Activated T-helper 1 cell treated with anti-CD3 and anti-CD28 coated beads, Interleukin-12 subunit alpha, Interleukin-12 subunit beta, Interleukin-2, Interleukin-4 antibody, amounts not matched to agents 30 ng/mL and 10 ng/mL and 1 ng/mL, durations not matched to agents 14 hours and 24 hours and 36 hours (primary cell): ENCODE measurements at places on chromosomes 11 and 22.

- no peak overlapping the region for H3K4me3 ChIP-seq
- DNase-seq, result no peak
- H3K36me3 ChIP-seq, result no peaks in the 10 kb centered on the region
- peaks cover 10% of the 10 kb centered on the region for H3K27me3 ChIP-seq
- H3K27ac ChIP-seq, result no peak overlapping the region
These were observed 115.4 kb upstream of the SEZ6L start for GRCh38 chr22:26053737-26054316.

DNA sequence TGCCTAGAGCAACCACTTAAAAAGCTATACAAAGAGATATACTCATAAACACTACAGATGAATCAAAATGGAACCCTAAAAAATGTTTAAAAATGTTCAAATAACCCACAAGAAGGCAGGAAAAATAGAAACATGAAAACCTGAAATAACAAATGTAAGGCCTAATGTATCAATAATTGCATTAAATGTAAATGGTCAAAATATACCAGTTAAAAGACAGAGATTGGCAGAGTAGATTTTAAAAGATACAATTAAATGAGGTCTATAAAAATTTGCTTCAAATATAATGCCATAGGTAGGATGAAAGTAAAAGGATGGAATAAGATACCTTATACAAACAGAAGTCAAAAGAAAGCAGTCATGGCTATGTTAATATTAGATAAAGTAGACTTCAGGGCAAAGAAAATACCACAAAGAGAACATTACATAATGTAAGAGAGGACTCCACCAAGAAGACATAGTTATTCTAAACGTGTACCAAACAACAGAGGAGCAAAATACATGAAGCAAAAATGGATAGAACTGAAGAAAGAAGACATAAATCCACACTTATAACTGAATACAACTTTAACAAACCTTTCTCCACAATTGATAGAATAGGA lies 25.2 kb downstream of the SHANK2 start:
- no peaks in the 10 kb centered on the region for H3K27me3 ChIP-seq
- H3K36me3 ChIP-seq, result no peaks in the 10 kb centered on the region
- no peak for DNase-seq
- no peaks in the 10 kb centered on the region for H3K4me1 ChIP-seq

GRCh38 chr11:27718346-27718862 lies 18.1 kb upstream of the BDNF start:
- no peak overlapping the region for H3K4me3 ChIP-seq
- peaks cover 43% of the 10 kb centered on the region for H3K27me3 ChIP-seq
- H3K36me3 ChIP-seq, result no peaks in the 10 kb centered on the region
- no peak for DNase-seq

GRCh38 chr11:28110821-28111200 lies 2.6 kb downstream of the METTL15 start:
- peak overlapping the region; percentile 97 for H3K4me3 ChIP-seq
- no peak for DNase-seq
- H3K4me1 ChIP-seq, result peaks cover 49% of the 10 kb centered on the region
- H3K27ac ChIP-seq, result peak overlapping the region; percentile 97

DNA sequence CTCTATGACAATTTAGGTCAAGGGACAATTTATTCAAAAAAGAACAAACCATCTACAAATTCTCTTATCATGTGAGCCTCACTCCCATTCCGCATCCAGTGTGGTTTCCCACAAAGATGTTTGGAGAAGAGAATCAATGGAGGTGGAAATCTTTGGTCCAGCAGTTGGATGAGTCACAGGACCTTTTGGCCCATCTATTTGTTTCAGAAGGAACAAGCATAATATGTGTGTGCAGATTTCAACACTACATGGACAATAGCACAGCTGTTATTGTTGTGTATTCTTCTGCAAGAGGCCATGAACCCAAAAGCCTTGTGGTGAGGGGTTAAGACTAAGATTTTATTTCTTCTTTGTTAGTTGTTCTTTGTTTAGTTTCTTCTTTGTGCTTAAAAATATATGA lies 61.6 kb downstream of the OR10A6 start:
- no peaks in the 10 kb centered on the region for H3K27me3 ChIP-seq
- no peak overlapping the region for H3K27ac ChIP-seq
- no peak for DNase-seq

DNA sequence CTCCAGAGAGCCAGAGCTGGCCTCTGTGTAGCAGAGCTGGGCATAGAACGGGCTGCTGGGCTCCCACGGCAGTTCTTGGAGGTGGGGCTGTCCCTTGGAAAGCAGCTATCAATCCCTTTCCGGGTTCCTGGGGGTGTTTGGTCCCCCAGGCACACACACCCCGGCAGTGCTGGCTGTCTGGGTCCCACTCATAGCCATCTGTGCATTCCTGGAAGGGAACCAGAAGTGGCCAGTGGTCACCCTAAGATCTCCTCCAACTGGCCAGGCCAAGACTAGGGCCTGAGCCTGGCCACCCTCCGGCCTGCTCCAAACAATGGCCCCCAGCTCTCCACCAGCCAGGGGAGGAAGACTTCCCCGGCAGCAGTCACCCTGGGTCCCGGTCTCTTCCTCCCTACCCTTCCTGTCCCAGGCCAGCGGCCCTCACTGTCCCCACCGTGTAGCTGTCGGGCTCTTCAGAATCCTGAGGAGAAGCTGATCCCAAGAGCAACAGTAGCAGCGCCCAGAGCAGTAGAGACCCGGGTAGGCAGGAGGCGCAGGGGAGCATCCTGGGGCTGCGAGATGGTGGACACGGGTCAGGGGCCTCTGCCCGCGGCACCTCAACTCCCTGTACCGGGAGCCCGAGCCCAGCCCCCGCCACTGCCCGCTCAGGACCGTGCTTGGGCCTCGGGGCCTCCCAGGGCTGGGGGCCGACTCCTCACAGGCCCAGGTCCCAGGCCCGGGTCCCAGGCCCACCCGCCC lies 620 bp downstream of the EFEMP2 start:
- H3K36me3 ChIP-seq, result peaks cover 4% of the 10 kb centered on the region
- DNase-seq, result no peak
- H3K27ac ChIP-seq, result no peak overlapping the region

DNA sequence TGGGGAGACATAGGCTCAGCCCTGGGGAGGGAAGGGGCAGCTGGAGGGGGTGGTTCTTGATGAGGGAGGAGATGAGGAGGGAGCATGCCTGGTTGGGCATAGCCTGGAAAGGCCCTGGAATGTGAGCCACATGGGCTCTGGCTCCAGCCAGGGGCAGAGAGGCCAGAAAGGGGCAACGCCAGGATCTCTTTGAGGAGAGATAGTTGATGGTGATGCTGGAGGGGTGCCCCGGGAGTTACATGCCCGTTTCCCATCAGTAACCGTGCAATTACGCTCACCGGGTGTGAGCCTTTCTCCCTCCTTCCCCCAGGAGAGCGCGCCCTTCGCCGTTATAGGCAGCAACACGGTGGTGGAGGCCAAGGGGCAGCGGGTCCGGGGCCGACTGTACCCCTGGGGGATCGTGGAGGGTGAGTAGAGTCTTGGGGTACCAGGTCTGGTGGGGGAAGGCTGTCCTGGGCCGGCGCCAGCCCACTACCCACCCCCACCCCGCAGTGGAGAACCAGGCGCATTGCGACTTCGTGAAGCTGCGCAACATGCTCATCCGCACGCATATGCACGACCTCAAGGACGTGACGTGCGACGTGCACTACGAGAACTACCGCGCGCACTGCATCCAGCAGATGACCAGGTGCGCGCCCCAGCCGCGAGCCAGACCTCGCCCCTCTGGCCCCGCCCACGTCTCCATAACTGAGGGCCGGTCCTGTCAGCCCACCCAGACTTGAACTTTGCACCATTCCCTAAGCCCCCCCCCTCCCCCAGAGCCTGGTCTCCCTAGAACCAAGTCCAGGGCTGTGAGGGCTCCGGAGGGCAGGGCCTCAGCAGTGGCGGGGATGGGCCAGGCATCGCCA lies 1.8 kb upstream of the GP1BB start:
- H3K27ac ChIP-seq, result no peak overlapping the region
- H3K36me3 ChIP-seq, result no peaks in the 10 kb centered on the region
- no peak for DNase-seq
- H3K27me3 ChIP-seq, result peaks cover 47% of the 10 kb centered on the region

DNA sequence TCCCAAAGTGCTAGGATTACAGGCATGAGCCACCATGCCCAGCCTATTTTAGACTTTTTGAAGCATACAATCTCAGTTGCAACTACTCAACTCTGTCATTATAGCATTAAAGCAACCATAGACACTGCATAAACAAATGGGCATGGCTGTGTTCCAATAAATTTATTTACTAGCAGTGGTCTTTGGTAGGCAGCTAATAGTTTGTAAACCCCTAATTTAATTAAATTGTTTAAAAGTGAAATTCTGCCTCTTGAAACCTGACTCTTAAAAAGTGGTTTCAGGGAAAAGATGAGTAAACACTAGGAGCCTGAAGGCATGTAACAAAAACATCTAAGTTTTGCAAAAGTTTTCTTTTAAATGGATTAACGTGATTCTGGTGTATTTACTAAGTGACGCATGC lies 1364.5 kb downstream of the LRRC4C start:
- H3K27me3 ChIP-seq, result no peaks in the 10 kb centered on the region
- H3K4me1 ChIP-seq, result no peaks in the 10 kb centered on the region
- no peak overlapping the region for H3K4me3 ChIP-seq
- no peaks in the 10 kb centered on the region for H3K36me3 ChIP-seq
- no peak for DNase-seq

DNA sequence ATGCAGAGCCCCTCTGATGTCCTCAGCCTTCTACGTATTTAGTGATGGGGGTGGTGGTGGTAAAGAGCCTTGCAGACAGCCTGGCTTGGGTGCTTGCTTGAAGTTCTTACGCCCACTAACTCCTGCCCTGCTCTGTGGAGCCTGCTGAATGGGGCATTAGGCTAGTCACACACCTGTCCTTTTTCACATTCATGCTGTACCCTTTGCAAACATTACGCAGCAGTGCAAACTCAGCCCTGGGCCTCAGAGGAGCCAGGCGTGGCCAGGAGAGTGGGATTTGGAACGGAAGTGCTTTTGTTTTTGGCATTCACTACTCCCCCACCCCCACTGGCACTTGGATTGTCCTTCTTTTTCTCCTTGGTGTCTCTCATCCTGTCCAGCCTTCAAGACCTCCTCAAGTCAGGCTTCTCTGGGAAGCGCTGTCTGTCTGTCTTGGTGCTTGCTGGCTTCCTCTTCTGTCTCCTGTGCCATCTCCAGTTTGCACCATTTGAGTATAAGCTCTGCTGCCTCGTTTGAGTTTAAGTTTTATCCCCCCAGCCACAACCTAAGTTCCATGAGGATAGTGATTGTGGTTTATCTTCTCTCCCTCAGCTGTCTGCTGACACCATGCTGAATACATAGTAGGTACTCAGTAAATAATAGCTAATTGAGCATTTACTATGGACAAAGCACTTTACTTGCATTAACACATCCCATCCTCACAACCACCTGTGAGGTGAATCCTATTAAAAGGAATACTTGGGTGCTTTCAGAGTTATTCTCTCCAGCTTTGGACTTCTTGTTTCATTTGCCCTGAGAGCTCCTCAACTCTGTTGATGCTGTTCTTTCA lies 26.7 kb downstream of the ZBTB16 start:
- H3K4me3 ChIP-seq, result no peak overlapping the region
- no peak for DNase-seq
- H3K4me1 ChIP-seq, result peaks cover 24% of the 10 kb centered on the region
- H3K27ac ChIP-seq, result no peak overlapping the region

DNA sequence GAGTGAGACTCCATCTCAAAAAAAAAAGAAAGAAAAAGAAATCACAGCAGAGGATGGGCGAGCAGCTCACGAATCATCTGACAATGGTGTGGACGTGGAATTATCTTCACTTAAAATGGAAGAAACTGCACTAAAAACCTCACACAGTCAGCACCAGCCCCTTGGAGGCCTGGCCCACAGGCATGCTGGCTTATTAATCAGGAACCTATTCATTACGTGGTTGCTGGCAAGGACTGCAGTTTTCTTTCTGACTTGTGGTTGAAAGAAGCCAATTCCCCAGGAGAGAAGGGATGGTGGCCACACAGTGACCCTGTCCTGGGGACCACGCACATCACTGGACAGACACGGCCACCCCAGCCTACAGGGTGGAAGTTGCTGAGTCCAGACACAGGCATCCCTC lies 401.1 kb downstream of the CTTN start:
- H3K4me1 ChIP-seq, result no peaks in the 10 kb centered on the region
- H3K4me3 ChIP-seq, result no peak overlapping the region
- no peak for DNase-seq
- no peak overlapping the region for H3K27ac ChIP-seq

- H3K36me3 ChIP-seq, result no peaks in the 10 kb centered on the region
- no peak for DNase-seq
- H3K4me3 ChIP-seq, result no peak overlapping the region
- H3K27ac ChIP-seq, result no peak overlapping the region
These were observed 133.0 kb downstream of the PLEKHA7 start for GRCh38 chr11:16881074-16881709.

GRCh38 chr11:1748636-1749394 lies 1.6 kb downstream of the IFITM10 start:
- no peak overlapping the region for H3K27ac ChIP-seq
- H3K27me3 ChIP-seq, result peaks cover 12% of the 10 kb centered on the region
- peaks cover 10% of the 10 kb centered on the region for H3K4me1 ChIP-seq
- H3K36me3 ChIP-seq, result peaks cover 8% of the 10 kb centered on the region
- H3K4me3 ChIP-seq, result no peak overlapping the region
- no peak for DNase-seq

DNA sequence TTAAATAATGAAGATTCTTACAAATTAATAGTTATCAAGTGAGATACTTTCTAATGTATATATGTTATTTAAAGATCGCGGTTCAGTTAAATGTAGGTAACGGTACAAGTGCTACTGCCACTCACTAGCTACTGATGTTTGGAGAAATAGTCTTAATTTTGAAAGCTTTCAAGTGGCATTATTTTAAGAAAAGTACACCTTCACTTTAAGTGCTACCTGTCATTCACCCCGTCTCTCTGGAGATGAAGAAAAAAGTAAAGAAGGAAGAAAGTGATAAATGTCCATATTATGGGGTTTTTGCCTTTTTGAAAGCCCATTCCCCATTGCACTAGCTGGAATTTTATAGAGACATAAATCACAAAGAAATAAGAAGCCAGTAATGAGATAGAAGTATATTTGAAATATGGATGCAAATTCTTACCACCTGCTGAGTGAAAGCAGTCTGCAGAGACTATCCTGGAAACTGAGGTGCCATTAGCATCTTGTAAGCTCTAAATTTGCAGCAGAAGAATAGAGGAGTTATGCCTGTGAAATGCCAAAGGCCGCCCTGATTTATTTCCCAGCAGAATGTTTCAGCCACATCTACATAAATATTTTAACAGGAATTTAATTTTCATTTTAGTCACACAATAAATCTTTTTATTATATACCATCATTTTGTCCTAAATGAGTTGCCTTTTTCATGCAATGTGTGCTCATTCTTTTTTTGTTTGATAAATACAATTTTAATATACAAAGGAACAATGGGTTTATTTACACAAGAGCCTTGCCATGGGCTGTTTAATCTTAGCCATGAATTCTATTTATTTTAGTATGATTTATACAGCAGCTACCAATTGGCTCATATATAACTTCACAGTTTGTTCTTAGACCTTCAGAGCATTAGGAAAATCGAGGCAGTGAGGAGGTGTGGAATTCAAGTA lies 489.9 kb upstream of the RAG2 start:
- no peak overlapping the region for H3K4me3 ChIP-seq
- H3K4me1 ChIP-seq, result no peaks in the 10 kb centered on the region
- no peaks in the 10 kb centered on the region for H3K36me3 ChIP-seq
- H3K27ac ChIP-seq, result no peak overlapping the region
- H3K27me3 ChIP-seq, result no peaks in the 10 kb centered on the region

GRCh38 chr22:22545084-22545483 lies 14.0 kb downstream of the PRAME start:
- no peak for DNase-seq
- H3K4me1 ChIP-seq, result no peaks in the 10 kb centered on the region
- peaks cover 6% of the 10 kb centered on the region for H3K27me3 ChIP-seq
